ENCODE measurements at places on chromosomes 2 and 18. TPM values are rescaled to one million over a fixed set of nuclear protein-coding genes. Genes with fewer than 3 reads are reported as not detected.

- DNase-seq: no peak
Observed at GRCh38 chr18:57655740-57656139, 34.1 kb upstream of the NARS1 start.

DNA sequence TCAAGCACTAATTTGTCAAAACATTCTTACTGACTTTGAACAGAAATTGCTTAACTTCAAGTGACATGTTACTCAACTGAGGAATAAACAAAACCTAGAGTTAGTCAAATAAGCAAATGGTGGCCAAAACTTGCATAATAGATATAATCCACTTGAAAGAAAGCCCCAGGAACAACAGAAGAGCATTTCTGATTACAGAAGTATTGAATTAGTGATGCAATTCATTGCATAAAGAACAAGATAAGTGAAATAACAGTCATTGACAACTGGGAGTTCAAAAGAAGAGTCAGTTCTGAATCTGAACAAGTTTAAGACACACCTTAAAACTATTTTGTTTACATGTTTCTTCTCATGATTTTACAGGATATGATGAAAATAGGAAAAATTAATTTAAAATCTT lies 30.8 kb downstream of the COBLL1 start:
- DNase-seq: no peak

CNDP1 gene
- total RNA-seq: not detected

SP110 gene
- total RNA-seq: 14.9 TPM

RANBP2 gene
- total RNA-seq: 60.8 TPM

DNA sequence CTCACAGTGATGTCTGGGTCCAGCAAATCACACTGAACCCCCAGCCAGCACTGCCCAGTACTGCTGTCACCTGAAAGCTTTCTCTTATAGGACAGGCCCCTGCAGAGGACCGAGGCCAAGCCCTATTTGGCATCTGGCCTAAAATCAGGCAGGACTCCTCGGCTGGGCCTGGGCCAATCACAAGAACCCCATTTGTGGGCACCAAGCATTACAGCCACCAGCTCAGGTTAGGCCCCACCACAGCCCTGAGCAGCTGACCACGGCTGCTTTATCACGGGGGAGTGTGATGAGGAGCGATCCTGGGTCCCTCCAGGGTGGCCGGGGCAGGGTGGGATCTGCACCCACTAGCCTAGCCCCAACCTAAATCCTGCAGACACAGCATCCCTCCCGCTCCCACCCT lies 8.2 kb downstream of the BIN1 start:
- peak; percentile 24 for DNase-seq

TTN gene
- 3,847 TPM for total RNA-seq

GRCh38 chr2:128670066-128670465 lies 351.4 kb upstream of the HS6ST1 start:
- no peak for DNase-seq

- DNase-seq: no peak
Observed at GRCh38 chr2:234672498-234673150, 175.7 kb upstream of the ARL4C start.

- DNase-seq: peak; percentile 43
Observed at GRCh38 chr2:136207030-136207623, 89.2 kb upstream of the CXCR4 start.

CIB4 gene
- total RNA-seq: not detected

VSNL1 gene
- 22.5 TPM for total RNA-seq

DNA sequence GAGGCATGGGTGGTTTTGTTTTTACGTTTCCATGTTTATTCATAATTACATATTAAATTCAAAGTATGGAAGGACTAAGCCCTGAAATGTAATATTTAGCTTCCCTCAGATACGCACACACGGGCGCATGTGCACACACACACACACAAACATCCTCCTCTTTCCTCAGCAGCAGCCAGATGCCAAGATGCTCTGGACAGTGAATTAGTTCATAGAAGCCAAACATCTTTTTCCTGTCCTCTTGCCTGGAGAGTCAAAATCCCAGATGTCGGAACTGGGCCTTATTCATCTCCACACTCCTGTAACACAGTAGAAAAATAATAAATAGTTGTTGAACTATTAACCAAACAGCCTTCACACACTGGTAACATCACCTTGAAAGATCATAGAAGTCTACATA lies 273.1 kb downstream of the SP3 start:
- DNase-seq: no peak

TBR1 gene
- not detected for total RNA-seq

CPLX4 gene
- not detected for total RNA-seq

- DNase-seq: no peak
Observed at GRCh38 chr2:154433010-154433409, 265.5 kb upstream of the KCNJ3 start.

DNA sequence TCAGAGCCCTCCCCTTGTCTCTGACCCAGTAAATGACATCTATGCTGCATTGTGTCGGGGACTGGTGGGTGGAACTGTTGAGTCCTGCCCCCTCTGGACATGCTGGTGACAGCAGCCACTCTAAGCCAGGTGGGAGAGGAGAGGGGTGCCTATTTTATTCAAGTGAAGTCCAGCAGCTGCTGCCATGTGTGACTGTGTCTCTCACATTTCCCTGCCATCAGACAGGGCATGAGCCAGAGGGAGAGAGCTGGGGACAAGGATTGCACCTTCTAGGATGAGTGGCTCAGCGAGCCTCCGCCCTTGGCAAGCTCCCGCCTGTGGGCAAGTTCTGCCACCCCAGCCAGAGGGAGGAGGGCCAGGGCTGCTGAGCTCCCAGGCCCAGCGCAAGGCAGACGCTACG lies 13.7 kb downstream of the NGEF start:
- no peak for DNase-seq

- no peak for DNase-seq
Observed at GRCh38 chr2:175057078-175057685, 52.0 kb upstream of the CHN1 start.

FZD7 gene
- total RNA-seq: 11.3 TPM

DSEL gene
- 4.0 TPM for total RNA-seq

CRYGD gene
- not detected for total RNA-seq

DNA sequence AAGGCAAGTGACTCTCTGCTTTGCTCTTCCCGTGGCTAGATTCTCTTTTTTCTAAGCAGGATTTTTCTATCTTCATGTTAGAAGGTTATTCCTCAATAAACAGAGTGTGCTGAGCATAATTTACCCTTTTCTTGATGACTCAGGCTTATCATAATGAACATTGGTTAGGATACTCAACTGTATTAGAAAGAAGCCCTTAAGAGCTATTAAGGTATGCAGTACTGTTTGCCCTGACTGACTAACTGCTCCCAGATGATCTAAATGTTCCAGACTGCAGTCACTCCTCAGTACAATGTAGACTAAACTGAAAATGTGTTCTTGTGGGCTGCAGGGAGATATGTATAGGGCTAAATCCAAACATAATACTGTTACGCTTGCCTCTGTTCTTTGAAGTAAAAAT lies 687.8 kb downstream of the NUP35 start:
- no peak for DNase-seq

DNA sequence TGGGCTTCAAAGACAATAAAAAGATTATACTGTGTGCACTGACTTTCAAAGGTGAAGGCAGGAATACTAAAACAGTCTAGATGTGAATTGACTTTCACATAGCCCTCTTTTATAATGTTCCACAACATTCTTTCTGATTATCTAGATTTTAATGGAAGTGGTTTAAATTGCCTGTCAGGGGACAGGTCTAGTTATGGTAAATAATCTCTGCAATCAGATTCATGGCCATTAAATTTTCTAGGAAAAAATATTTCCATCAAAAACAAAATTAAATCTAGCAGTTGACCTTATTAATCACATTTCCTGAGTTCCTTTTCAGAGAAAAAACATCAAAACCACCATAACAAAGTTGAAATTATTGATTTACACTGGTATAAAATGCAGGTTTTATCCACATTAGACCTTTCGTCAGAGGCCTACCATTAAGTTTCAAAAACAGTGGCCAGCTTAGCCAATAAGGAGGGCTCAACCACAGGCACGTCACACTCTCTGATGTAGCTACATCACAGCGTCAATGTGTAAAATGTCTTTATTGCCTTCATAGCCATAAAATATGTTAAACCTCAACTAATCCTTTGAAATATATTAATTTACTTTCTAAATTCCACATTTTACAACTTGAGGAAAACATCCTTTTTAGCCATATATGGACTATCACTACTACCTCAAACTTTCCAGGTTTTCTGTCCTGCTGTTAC lies 79.4 kb downstream of the NOL10 start:
- no peak for DNase-seq

GRCh38 chr18:34039201-34039600 lies 185.5 kb downstream of the NOL4 start:
- no peak for DNase-seq

- DNase-seq: no peak
Observed at GRCh38 chr2:33205693-33206434, 259.1 kb downstream of the LTBP1 start.

SPDYA gene
- 0.42 TPM for total RNA-seq

GREB1 gene
- 5.6 TPM for total RNA-seq

DNA sequence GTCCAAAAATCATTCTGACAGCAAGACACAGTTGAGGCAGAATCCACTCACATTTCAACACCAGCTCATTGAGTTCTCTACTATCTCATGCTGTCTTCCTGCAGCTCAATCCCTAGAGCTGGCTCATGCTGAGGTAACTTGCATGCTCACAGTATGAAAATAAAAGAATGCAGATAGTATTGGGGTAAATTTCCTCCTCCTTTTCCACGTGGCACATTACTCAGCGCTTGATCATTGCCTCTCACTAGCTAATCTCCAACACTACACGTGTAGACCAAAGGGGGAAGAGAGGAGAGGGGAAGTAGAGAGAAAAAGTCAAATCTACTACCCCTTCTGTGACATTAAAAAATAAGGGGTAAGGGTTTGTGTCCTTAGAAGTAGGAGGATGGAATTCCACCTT lies 300.6 kb downstream of the AFF3 start:
- no peak for DNase-seq

DNA sequence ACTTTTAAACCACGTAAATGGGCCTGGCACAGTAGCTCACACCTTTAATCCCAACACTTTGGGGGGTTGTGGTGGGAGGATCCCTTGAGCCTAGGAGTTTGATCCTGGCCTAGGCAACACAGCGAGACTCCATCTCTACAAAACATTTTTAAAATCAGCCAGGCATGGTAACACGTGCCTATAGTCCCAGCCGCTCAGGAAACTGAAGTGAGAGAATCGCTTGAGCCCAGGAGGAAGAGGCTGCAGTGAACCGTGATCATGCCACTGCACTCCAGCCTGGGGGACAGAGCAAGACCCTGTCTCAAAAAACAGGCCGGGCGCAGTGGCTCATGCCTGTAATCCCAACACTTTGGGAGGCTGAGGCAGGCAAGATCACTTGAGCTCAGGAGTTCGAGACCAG lies 12.2 kb downstream of the ROCK1 start:
- no peak for DNase-seq

DNA sequence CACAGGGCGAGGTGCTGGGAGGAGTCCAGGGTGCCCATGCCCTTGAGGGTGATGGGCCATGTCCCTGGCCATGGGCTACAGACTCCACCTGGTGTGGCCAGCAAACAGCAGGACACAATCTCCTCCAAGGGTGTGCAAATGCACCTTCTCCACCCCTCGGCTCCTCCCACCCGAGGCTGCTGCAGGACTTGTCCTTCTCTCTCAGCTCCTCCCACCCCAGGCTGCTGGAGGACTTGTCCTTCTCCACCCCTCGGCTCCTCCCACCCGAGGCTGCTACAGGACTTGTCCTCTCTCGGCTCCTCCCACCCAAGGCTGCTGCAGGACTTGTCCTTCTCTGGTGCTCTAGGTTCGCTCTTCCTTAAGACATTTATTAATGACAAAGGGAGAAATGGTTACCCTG lies 57.3 kb upstream of the SNTG2 start:
- no peak for DNase-seq
